ENCODE measurements at places on chromosomes 16 and 17.

DNA sequence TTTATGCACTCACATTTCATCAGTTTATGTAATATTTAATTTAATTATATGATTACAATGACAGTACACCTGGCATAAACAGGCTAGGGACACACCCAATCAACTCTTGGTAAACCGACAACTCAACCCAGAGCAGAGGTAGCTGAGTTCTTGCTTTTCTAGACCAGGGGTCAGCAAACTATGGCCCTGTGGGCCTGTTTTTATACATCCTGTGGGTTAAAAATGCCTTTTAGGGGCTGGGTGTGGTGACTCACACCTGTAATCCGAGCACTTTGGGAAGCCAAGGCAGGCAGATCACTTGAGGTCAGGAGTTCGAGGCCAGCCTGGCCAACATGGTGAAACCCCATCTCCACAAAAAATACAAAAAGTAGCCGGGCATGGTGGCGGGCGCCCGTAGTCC lies 99.2 kb upstream of the TMEM97 start:
- no peak for DNase-seq

DNA sequence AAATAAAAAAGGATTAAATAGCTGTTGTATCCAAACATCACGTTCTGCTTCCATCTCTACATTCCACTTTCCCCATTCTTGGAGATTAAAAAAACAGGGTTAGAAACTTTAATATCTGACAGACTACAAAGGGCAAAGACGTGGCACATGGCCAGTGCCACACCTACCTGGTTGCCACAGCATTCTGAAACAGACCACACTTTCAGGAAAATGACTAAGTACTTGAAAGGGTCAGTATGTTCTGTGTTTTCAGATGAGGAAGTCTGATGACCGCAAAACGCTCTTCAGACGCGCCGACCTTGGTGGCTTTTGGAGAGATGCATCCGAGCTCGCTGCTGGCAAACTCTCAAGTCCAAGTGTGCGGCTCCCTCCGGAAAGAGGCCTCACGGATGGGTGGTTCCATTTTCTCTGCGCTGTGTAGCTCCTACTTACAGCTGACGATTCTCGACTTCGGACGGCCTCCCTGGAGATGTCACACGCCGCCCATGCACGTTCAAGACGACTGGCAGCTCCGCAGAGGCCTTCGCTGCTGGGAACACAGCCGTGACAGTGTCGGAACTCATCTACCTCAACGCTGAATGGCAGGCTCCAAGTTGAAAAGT lies 15.5 kb downstream of the MAP1LC3B start:
- no peak for DNase-seq

- no peak for DNase-seq
Measured at GRCh38 chr16:53370827-53371226, 63.4 kb upstream of the RBL2 start.

- no peak for DNase-seq
Measured at GRCh38 chr16:85395207-85395912, 217.8 kb upstream of the GSE1 start.
